Tongue (tissue), 3 donors: ENCODE measurements at places on chromosomes 7 and 10. TPM values are rescaled to one million over a fixed set of nuclear protein-coding genes. Genes with fewer than 3 reads are reported as not detected.

GRCh38 chr7:1914321-1914720 is 244.2 kb downstream of the ELFN1 start:
- no peak for DNase-seq

The MAGI2 gene
- total RNA-seq: 8.0 TPM

DNA sequence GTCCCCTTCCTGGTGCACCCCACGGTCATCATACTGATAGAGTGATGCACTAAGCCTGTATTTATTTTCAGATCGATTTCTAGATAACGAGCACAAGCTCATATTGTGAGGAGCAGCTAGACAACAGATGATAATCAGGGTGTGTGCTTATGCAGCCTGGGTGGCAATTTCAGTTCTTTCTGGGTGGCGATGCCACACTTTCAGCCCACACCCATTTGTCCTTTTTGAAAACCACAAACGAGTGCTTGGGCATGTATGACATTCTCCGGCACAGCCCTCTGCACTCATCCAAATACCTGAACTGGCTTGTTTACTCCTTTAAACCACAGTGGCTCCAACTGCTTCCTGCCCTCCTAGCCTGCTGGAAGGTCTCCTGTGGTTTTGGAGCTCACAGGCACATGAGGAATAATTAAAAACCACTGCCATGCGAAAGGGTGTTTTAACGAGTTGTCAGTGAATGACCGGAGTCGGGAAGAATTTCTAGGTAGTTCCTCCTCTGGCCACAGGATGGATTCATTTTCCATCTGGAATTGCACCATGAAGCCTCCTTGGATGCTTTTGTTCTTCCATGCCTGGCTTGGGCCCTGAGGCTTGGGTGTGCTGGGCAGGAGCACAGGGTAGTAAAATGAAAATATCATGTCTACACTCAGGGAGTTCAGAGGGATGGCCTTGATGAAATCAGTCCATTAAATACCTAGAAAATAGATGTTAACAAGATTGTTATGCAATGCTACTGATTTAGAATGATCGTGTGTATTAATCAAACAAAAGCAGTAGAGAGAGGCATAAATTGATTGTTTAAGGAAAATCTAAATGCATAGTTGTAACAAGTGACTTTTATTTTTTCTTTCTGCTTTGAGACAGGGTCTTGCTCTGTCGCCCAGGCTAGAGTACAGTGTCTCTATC is 52.4 kb upstream of the ITGB1 start:
- no peak for DNase-seq

- no peak for DNase-seq
Measured at GRCh38 chr7:120949393-120949911, 1.1 kb upstream of the ING3 start.

GRCh38 chr10:33485276-33485675 is 150.8 kb upstream of the NRP1 start:
- DNase-seq: no peak

- no peak for DNase-seq
Measured at GRCh38 chr10:22466763-22467334, 121.6 kb downstream of the SPAG6 start.

The ADAM22 gene
- 16.7 TPM for total RNA-seq

The NUTM2B gene
- total RNA-seq: 0.10 TPM
